ENCODE measurements at places on chromosomes 5 and 9.

DNA sequence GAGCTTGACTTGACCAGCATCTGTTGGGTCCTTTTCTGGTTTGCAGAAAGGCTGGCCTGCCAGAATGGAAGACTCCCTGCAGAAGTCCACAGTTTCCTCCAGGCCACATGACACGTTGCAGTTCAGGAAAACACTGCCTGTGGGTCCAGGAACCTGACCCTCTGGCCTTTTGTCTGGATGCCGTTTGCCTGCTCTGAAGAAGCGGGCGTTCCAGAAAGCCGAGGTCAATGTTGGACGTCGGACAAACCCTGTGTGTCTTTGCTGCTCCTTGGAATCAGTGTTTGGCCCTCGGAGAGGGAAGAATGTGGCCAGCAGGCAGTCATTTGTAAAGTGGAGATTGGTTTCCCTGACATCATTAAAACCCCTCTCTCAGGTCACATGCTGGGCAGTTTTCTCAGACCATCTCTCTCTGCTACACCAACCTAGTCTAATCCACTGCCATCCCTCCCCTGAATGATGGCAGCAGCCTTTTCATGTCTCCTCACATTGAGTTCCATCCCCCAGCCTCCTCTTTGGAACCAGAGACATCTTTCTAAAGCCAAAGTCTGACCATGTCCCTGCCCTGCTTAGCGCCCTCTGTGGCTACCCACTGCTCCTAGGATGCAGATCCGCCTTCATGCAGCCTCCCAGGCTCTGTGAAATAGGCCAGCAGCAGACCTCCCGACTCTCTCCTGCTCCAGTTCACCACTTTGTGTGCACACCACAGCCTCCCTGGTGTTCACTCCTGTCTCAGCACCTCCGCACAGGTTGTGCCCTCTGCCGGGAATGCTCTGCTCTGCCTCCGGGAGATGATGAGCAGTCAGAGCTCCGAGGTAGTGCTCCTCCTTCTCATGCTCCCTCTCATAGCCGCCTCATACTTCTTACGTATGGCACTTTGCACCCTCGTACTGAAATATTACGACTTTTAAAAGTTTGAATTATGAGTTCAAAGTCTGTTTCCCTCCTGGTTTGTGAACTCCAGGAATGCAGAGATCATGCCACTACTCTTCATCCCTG is 75.6 kb downstream of the RALGPS1 start:
- no peak for DNase-seq

GRCh38 chr9:81787747-81788632 is 98.6 kb upstream of the TLE1 start:
- DNase-seq = no peak

DNA sequence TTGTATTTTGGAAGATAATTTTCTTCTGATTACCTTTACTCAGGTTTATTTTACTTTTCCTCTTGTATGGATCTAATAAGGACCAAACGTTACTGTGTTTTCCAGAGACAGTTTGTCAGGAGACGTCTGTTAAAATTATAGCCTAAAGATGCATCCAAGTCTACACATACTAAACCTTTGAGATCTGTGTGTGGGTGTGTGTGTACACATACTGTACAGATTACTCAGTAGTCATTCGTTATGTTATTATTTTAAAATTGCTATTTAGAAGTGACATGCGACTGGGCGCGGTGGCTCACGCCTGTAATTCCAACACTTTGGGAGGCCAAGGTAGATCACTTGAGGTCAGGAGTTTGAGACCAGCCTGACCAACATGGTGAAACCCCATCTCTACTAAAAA is 51.6 kb upstream of the CNTLN start:
- no peak for DNase-seq

DNA sequence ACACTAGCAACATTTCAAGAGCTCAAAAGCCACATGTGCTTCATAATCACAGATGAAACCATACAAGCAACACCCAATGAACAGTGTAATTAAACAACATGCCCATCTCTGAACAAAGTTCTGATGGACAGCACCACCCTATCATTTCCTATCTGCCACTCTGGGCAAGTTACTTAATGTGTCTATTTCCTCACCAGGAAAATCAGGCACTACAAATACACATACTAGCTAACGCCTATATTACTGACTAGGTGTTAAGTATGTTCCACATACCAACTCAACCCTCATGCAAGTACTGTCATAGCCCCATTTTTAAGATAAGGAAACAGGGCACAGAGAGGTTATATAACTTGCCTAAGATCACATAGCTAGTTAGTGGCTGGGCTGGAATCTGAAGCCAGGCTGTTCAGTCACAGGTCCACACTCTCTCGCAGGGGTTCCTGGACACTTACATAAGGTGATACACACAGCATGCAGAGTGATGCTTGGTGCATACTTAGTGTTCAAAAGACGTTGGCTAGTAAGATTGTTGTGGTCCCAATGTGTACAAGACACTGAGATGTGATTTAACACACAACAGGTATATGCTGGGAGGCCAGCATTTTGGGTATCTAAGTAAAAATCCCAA is 24.2 kb downstream of the CORO2A start:
- no peak for DNase-seq

DNA sequence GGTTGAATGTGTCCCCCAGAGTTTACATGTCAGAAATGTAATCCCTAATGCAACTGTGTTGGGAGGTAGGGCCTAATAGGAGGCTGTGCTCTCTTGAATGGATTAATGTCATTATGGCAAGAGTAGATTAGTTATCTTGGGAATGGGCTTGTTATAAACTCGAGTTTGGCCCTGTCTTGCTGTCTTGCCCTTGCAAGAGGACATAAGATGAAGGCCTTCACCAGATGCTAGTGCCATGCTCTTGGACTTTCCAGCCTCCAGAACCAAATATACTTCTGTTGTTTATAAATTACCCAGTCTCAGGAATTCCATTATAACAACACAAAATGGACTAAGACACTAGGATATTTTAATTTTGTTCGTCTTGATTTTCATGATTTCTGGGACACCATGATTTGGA is 5.4 kb downstream of the PIK3R1 start:
- DNase-seq = no peak

- no peak for DNase-seq
Measured at GRCh38 chr5:41465493-41466171, 44.8 kb downstream of the PLCXD3 start.

GRCh38 chr5:95763941-95764340 is 32.8 kb downstream of the RHOBTB3 start:
- DNase-seq = no peak

- no peak for DNase-seq
Measured at GRCh38 chr9:124761710-124762109, 9.4 kb downstream of the NR6A1 start.

DNA sequence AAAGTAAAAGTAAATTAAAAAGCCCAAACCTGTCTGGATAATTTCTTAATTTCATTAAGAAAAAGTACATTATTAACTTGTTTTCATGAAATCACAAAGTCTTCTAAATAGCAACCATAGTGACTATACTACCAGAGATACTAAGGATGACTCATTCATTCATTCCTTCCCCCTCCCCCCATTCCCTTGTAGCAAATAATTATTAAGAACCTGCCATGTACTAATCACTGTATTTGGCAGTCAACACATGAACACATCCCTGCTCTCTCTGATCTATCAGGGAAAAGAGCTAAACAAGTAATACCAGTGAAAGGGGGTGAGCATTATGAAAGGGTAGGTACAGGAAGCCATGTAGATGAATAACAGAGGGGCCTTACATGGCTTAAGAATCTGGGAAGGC is 203.9 kb downstream of the CWC27 start:
- no peak for DNase-seq

- DNase-seq = peak; percentile 77
Measured at GRCh38 chr9:110183208-110184145, 24.5 kb downstream of the C9orf152 start.

GRCh38 chr5:142758796-142759145 is 11.4 kb upstream of the ARHGAP26 start:
- DNase-seq = no peak

GRCh38 chr5:28164568-28164967 is 1126.2 kb upstream of the CDH9 start:
- DNase-seq = no peak

DNA sequence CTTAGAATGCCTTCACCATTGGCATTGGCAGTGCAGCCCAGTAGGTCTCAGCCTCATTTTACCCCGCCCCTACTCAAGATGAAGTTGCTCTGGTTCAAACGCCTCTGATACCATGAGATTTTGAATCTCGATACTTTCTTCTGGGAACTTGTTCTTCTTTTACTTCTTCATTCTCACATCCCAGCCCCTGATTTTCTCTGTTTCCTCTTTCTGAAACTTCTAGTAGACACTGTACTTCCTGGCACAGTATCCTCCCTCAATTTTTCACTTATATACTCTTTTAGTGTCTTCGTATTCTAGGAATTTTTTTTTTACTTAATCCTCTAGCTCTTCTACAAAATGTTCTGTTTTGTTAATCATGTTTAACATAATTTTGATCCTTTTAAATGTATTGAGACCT is 13.1 kb upstream of the ZNF79 start:
- no peak for DNase-seq

- peak; percentile 80 for DNase-seq
Measured at GRCh38 chr9:106862821-106863720, at the start of gene ZNF462. ZNF462 (plus strand) TSS chr9:106863166; CDS start chr9:106923384, 60,218 bp downstream.

DNA sequence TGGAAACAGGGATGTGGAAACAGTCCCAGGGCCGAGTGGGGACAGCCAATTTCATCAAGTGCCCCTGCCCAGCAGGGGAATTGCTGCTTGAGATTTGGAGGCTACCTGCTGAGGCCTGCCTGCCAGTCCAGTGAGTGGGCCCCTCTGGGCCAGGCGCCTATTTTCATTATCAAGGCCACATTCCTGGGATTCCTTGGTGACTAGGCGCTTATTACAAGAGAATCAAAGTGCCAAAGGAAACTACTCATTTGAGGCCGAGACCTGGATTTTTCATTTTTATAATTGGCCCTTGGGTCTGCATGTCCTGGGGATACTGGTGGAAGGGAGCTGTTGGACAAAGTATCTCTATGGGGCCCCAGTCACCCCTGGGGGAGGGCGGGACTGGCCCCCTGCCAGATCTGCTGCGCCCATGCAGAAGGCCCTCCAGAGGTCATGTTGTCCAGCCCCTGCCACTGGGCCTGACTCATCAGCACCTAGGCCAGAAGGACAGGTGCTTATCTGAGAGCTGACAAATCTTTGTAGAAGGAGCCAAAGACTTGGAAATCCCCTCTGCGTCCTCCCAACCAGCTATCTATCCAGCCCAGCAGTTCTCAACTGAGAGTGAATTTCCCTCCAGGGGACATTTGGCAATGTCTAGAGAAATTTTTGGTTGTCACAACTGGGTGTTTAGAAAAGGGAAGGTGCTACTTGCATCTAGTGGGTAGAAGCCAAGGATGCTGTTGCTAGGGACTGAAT is 45.6 kb downstream of the FOXI1 start:
- no peak for DNase-seq

GRCh38 chr5:6603643-6604042 is 29.2 kb downstream of the NSUN2 start:
- no peak for DNase-seq

GRCh38 chr5:56048124-56048523 is 53.4 kb upstream of the IL6ST start:
- no peak for DNase-seq

DNA sequence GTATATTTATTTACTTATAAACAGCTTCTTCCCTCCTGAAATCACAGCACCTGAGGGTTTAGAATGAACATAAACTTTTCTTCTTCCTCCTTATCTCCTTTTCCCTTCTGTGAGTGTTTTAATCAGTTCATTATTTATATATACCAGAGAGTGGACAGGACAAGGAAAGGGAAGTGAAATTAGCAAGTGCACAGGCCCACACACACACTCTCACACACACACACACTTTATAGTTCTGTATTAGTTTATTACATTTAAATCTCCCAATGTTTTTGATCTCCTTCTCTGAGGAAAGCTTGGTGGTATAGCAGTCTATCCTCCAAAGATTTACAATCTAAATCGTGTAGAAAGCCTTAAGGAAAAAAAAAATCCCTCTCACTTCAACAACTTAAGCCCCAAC is 353.5 kb downstream of the NDUFS4 start:
- no peak for DNase-seq

GRCh38 chr9:131278702-131279111 is 2.4 kb upstream of the FAM78A start:
- no peak for DNase-seq

DNA sequence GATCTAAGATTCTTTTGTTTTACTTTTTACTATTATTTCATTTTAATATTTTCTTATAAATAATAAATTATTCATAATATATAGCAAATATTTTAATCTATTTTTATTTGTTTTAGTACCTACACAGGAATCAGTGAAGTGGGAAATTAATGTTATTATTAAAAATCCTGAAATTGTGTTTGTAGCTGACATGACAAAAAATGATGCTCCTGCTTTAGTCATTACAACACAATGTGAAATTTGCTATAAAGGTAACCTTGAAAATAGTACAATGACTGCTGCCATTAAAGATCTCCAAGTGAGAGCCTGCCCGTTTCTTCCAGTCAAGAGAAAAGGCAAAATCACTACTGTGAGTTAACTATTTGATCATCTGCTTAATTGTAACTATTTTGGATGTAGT is 138.7 kb downstream of the VPS13A start:
- DNase-seq = no peak

Measured in NCI-H1092 treated with DMSO at 0.1 percent for 48 hours (cell line).